NCI-H2171 treated with DMSO at 0.1 percent for 48 hours (cell line): ENCODE measurements at places on chromosomes 7 and 10.

DNA sequence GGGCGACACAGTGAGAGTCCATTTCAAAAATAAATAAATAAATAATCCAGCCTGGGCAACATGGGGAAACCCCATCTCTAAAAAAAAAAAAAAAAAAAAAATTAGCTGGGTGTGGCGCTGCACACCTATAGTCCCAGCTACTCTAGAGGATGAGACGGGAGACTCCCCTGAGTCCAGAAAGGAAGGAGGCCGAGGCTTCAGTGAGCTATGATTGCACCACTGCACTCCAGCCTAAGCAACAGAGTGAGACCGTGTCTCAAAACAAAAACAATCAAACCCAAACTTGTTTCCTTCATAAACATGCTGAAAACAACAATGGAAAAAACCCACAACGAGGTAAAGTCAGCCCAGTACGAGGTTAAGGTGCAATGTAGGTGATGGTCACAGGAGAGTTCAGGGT is 1.2 kb downstream of the COX19 start:
- DNase-seq = no peak

DNA sequence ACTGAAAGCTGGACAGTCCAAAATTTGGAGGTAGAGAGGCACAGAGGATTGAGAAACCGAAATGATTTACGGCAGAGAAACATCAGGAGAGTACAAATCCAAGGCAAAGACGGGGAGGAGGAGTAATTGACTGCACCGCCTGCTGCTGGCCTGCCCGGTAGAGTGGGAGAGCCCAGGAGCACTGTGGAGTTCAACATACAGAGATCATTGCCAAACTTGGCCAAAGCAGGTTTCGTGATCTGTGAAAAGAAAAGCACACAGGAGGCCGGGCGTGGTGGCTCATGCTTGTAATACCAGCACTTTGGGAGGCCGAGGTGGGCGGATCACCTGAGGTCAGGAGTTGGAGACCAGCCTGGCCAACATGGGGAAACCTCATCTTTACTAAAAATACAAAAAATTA is 306.0 kb upstream of the PFKP start:
- DNase-seq = no peak

DNA sequence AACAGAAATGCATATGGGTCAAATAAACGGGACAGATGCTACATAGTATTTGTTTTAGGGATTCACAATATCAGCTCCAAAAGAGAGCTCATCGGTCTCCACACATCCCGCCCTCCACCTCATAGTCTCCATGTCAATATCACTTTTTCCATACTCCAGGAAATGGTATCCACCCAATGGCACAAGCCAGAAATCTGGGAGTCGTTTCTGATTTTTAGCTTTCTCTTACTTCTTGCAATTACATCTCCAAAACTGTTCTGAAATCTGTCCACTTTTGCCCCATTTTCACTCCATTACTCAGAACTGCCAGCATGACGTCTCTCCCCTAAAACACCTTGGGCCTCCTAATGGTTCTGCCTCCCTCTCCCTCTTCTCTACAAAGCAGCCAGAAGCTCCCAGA is 47.4 kb upstream of the EZH2 start:
- no peak for DNase-seq

GRCh38 chr7:143281529-143281928 is 3.2 kb upstream of the TMEM139 start:
- DNase-seq = no peak

DNA sequence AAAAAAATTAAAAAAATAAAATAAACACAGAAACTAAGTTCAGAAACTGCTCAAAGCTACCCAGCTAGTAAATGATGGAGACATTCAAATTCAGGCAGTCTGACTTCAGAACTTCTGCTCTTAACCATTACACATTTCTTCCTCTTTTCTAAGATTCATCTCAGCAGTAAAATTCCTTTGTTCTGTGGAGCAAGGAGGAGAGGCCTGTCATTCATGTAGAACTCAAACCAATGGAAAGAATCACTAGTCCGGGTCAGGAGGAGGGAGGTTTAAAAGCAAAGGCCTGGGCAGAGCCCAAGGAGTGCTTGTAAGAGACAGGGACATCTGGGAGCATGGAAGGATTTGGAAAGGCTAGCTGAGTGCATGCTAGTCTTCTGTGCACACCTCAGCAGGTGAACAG is 37.9 kb upstream of the DNAJB12 start:
- no peak for DNase-seq

DNA sequence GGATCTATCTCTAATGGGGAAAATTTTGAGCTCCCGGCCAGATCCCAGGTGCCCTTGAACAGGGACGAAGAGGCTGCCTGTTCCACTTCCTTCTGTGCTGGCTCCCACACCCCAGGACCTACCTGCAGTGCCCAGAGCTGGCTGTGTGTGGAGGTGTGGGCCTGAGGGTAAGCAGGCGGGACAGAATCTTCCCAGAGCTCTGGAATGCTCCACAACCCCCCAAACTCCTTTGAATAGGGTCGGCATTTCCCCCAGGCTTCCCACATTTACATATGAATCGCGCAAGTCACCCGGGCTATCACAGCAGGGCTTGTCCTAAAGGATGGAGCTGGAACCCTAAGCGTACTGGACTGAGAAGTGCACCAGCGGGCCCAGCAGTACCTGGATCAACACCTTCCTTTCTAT is 95.9 kb downstream of the DNMBP start:
- DNase-seq = no peak

DNA sequence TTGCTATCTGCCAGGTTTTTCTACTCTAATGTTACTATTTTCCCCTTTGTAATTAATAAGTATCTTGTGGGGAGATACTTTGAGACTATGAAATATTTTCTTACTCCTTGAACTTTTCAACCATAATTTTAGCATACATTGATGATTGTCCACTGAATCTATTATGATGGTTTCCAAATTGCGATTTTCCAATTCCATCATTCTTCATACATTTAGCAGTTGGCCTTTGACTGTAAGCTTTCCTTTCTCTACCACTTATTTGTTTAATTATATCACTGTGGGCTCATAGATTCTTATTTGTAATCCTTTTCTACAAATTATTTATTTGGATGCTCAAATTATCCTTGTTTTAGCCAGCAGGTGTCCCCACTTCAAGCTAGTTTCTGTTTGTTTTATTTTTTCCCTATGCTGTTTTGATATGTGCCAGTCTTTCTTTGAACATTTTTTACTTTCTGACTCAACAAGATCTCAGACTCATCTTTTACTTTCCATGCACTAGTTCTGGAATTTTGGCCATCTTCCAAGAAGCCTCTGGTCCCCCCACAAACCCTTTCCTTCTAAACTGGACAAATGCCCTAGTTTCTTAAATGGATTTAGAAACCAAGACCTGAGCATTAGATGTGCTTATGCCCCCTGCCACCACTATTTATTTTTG is 11.4 kb upstream of the MRPS16 start:
- DNase-seq = no peak

DNA sequence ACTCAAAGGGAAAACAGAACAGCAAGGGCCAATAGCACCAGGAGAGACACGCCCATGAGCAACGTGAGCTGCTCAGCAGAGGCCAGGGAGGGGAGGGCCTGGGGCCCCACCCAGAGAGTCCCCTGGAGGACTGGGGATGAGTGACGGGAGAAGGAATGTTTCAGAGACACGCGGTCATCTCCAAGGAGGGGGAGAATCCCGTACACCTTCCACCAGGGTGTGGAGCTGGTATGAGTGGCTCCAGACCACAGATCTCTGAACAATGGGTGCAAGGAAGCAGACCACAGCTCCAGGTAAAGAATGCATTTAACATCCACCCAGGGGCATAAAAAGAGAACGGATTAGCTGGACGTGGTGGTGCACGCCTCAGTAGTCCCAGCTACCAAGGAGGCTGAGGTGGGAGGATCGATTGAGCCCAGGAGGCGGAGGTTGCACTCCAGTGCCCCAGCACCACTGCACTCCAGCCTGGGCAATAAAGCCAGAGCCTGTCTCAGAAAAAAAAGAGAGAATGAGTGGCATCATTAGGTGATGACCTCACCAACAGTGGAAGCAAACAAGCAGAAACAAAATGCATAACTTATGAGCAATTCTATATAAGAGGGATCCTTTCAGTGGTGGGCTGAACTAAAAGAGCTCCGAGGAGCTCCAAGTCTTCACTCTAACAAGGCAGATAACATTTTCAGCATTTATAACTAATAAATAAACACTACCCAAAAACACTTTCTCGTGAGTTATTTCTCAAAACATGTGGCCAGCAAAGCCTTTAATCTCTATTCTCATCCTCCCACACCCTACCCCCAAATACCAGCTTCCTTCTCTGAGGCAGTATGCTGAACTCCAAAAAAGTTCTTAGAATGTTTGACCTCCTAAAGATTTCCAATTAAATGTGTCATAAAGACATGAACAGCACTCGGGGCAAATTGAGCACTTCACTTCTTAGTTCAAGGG is 12.5 kb downstream of the PSAP start:
- no peak for DNase-seq

- DNase-seq = no peak
Measured at GRCh38 chr7:46754140-46754720, 827.7 kb downstream of the TNS3 start.

DNA sequence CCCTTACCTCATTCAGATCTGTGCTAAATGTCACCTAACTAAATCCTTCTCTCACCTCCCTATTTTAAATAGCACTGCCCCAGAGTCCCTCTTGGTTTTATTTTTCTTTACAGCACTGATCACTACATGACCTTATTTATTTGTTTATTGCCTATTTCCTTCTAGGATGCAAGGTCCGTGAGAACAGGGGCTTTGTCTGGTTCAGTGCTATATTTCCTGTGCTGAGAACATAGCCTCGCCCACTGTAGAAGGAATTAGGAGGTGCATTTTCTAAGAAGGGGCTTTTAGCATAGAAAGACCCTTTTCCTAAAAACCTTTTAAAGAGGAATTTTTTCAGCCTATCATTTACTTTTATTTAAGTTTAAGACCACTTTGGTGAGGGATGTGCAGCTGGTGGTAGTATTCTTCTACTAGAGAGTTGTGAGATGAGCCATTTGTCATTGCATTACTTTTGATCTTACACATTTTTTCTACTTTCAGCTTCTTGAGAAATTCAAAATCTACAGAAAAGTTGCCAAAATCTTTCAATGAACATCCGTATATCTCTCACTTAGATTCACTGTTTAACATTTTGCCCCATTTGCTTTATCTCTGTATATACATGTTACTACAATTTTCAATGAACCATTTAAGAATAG is 13.5 kb upstream of the PCGF5 start:
- no peak for DNase-seq

- no peak for DNase-seq
Measured at GRCh38 chr7:29254591-29254990, 60.0 kb downstream of the CHN2 start.
